Mammary epithelial cell (primary cell): ENCODE measurements at places on chromosomes 3 and 15.

GRCh38 chr3:153970741-153971347 is 150.3 kb upstream of the ARHGEF26 start:
- DNase-seq = no peak

GRCh38 chr3:107384907-107385306 is 7.7 kb downstream of the CCDC54 start:
- DNase-seq = no peak

- no peak for DNase-seq
Observed at GRCh38 chr15:38004218-38004861, 69.9 kb downstream of the TMCO5A start.

GRCh38 chr3:89239774-89240173 is 132.4 kb downstream of the EPHA3 start:
- DNase-seq = no peak

GRCh38 chr3:29426302-29427226 is 145.7 kb downstream of the RBMS3 start:
- no peak for DNase-seq

DNA sequence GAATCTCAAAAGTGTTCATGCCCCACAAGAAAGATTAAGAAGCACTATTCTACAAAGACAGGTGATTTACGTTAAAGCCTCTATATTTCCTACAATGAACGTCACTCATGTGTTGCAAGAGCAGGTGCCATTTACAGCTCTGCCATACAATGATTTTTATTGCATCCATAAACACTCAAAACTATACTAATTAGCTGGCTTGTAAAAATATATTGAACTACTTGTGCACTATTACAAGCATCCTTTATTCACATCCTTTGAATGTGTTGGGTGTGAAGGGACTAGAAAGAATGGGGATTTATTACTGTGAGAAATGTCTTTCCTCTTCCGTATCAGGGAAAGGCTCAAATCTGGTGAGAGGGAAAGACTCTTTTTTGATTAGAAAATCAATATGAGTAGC is 50.7 kb upstream of the C3orf49 start:
- DNase-seq = no peak

GRCh38 chr3:29203851-29204250 is 77.0 kb upstream of the RBMS3 start:
- no peak for DNase-seq

GRCh38 chr3:126056681-126057500 is 27.0 kb downstream of the SLC41A3 start:
- DNase-seq = peak; percentile 17

GRCh38 chr15:62390791-62391640 is 225.9 kb upstream of the C2CD4B start:
- DNase-seq = peak; percentile 56

DNA sequence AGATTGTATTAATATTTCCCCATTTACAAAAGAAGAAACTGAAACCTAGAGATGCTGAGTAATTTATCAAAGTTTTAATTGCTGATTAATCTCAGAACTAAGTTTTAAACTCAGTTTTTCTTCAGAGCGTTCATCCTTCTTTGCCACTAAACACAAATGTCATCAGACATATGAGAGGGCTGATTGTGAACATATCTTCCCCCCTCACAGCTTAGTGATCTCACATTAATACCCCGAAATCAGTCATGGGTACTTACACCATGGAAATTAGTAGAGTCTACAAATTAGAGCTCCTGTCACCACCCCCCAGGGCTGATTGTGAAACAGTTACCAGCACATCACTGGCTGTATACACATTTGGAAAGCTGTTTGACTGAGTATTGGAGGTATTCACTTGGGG is 189.3 kb upstream of the SGO1 start:
- no peak for DNase-seq

- no peak for DNase-seq
Observed at GRCh38 chr3:155714295-155714718, 30.6 kb downstream of the PLCH1 start.

DNA sequence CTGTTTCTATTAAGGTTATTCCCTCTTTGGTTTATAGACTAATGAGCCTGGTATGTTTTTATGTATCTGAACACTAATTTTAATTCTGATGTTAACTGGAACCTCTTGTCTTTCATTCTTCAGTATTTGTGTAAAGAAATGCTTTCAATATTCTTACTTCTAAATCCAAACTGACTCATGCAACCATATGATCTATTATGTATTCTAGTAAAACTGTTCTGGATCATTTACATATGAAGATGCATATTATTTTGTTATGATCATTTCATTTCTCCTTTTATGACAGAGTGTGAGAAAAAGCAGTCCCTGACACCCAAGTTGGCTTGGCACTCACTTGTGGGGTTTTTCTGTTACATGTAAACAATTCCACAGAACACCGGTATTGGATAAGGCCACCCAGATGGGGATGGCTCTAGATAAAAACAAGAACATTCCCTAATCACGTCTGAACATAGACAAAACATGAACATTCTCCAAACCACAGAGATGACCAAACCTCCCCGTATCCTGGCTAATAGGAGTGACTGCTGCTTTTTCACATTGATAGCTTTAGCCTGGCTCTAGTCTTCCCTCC is 72.2 kb upstream of the EPHB3 start:
- no peak for DNase-seq

DNA sequence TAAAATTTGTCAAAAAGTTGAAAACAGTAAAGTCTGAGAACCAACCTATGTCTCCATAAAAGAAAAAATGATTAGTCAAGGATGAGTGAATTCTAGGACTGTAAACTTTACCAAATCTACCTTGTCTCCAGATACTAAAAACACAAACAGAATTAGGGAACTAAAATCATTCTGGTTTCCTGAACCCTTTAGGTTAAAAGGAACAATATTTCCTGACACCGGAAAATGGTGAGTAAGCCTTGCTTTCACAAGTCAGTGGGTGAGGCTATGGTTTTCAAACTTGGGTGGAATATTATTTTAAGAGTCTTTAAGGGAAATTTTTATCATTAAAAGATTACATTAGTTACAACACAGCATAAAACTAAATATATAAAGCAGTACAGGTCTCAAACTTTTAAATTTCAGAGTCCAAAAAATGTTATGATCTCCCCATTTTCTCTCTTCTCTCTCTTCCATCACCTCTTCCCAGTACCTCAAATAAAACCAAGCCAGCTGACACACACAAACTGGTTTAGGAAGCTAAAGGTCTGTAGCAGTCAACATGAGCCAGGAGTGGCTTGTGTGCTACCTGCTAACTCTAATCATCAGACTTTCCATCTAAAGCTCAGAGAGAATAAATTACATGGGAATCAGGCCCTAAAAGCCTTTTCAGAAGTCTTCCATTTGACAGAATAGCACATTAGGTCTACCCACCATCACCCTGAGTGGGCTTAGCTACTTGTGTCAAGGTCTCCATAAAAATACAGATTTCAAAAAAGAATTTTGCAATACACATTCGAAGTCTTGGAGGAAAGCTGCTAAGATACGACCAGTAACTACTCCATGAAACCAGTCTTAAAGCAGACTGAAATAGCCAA is 2.2 kb downstream of the SLC12A6 start:
- DNase-seq = peak; percentile 35

GRCh38 chr15:25664761-25665160 is 198.4 kb downstream of the ATP10A start:
- no peak for DNase-seq

DNA sequence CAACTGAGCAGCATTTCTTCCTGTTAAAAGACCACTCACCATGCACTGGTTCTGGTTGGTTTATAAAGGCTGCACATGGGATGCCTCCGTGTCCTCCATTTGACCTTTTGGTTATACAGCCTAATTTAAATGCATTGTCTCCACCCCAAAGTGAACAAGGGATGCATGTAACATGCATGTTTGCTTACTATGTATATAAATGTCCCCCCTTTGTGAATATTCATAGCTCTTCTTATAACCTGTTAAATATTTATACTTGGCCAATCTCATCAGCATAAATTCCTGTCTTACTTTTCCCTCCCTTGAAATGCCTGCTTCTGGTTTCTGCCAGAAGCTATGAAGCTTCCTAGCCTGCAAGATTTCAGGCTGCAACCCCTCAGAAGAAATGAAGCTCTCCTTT is 27.4 kb downstream of the TARS3 start:
- no peak for DNase-seq

GRCh38 chr15:36601497-36601932 is 22.1 kb downstream of the CDIN1 start:
- no peak for DNase-seq

DNA sequence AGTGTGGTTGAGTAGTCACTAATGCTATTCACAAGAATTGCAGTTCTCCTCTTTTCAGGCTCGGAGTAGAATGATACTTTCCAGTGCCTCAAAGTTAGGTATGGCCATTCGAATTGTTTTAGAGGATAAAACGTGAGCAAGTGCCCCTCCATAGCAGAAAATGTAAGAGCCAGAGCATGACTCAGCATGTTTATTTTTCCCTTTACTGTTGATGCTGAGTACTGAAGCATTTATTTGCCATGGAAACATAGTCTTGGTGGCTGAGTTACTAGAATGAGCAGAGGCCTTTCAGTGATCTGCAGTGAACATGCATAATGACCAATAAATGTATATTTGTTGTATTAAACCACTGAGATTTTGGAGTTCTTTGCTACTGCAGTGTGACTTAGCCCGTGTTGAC is 540.6 kb downstream of the NLGN1 start:
- DNase-seq = peak; percentile 2

GRCh38 chr3:10223676-10224639 is 24.3 kb upstream of the TATDN2 start:
- DNase-seq = no peak

DNA sequence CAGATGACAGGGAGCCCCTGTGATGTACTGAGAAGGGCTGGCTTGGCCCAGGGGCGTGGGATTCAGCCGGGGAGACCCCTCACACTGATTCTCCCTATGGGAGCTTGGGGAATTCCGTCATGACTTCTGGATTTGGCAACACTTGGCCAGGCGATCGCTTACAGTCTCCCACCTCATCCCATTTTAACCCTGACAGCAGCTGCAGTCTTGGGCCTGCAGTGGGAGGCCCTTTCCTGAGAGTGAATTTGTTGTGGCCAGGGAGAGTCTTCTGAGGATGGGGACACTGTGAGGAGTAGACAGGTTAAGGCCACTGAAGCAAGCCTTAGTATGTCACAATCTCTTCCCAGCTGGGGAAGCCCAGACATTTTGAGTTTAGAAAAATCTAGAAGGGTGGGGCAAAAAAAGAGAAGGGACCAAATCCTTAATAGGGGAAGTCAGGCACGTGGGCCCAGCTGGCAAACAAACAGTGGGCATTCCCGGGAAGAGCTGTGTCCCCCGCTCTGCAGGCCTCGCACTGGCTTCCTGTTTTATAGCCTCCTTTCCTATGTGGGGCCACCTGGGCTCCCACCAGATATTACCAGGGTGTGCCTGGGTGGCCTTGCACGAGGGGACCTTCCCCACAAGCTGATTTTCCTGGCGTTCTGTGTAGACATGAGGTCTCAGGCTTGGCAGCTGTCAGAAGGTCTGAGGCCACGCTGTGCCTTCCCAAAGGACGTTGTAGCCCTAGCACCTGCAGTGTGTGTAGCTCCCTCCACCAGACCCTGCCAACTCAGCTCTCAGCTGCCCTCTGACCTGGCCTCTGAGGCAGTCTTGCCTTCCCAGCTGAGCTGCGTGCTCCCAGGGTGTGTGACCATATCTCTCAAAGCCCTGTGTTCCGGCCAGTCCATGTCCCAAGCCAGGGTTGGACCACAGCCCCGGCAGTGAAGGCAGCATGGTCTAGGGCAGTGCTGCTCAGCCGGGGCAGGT is 64.5 kb downstream of the FEM1B start:
- no peak for DNase-seq

- DNase-seq = no peak
Observed at GRCh38 chr15:25464784-25465183, 26.0 kb upstream of the UBE3A start.

- no peak for DNase-seq
Observed at GRCh38 chr3:61577760-61578159, 16.4 kb downstream of the PTPRG start.

DNA sequence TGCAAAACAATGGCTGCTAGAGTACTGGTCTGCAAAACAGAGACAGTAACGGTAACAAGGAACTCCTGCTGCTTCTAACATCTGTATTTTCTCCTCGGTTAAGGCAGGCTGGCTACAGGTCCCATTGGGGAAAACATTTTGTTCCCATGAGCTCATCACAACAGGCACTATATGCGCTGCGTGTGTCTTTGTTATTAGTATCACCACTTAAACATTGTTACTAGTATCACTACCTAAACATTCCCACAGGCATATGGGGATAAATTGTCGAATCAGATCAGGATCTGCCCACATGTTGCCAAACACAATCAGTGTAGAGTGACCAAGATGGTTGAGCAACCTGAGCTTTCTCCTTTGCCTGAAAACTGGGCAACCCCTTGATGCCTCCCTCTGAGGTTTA is 77.2 kb downstream of the TOP2B start:
- DNase-seq = no peak

GRCh38 chr3:143998266-143998665 is 26.6 kb downstream of the DIPK2A start:
- peak; percentile 37 for DNase-seq

GRCh38 chr3:32961189-32961715 is 9.8 kb downstream of the CCR4 start:
- no peak for DNase-seq

DNA sequence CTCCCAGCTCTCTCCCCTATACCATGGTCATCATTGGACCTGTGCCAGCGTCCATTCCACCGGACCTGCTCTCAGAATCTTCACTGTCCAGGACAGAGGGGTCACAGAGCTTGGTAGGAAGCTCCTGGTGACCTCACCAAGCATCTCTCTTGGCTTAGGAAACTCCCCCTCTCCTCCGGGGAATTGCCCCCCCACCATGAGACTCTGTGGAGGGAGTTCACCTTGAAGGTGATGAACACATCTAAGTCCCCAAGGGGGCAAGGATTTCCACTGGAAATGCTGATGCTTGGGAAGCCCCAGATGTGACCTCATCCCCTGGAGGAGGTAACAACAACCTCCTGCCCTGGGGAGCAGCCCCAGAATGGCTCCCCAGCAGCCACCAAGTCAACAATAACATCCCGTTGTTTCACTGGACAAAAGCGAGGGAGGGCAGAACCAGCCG is 3.2 kb downstream of the SEMA7A start:
- DNase-seq = no peak

- no peak for DNase-seq
Observed at GRCh38 chr3:120203621-120204020, 81.4 kb downstream of the GPR156 start.

GRCh38 chr3:5198986-5199731 is 11.7 kb downstream of the EDEM1 start:
- DNase-seq = no peak

- DNase-seq = peak; percentile 43
Observed at GRCh38 chr15:90465930-90466567, 63.7 kb upstream of the CRTC3 start.

GRCh38 chr3:131427226-131427625 is 45.7 kb downstream of the NUDT16 start:
- DNase-seq = no peak

DNA sequence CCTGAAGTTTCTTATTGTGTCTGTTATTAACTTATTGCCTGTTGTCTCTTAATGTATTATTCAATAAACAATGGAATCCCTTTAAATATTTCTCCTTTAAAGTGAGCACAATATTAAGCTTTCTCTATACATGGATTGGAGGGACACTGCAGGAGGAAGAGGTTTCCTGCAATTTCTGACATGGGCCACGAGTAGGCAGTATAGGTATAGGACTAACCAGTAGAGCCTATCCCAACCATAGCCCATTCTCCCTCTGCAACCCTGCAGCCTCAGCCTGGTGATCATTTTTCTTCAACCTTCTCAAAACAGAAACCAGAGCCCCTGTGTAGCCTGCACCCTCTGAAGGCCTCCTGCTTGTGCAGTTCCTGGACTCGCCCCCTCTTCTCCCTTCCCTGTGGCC is 124.8 kb downstream of the NEK10 start:
- no peak for DNase-seq
